CD4-positive, alpha-beta T cell treated with Interferon gamma for 1 hour (primary cell): ENCODE measurements at places on chromosomes 6 and 20.
A peak's percentile ranks its signal among the peaks of the same experiment; 100 is the strongest.

DNA sequence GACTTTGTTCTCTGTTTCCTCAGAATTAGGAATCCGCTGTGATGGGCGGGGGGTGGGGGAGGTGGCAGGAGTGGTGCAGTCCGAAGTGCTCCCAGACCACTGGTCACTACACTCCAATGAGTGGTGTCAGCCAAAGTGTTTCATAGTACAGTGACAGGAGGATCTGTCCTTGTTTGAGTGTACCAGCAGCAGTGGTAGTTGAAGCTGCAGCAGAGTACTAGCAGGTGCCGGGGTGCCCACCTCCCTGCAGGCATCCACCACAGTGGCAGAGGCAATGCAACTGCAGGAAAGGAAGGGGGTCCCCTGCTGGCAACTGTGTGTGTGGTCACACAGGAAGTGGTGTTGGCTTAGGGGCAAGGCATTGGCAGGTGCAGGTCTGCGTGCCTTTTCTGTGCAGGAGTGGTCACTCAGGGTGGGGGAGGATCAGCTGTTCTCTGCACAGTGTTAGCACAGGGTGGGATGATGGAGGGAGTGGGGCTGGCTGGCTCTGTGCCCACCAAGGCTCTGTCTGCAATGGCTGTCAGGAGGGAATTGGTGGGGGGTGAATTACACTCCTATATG lies 9.7 kb downstream of the HLA-DOB start:
- no peak for DNase-seq

DNA sequence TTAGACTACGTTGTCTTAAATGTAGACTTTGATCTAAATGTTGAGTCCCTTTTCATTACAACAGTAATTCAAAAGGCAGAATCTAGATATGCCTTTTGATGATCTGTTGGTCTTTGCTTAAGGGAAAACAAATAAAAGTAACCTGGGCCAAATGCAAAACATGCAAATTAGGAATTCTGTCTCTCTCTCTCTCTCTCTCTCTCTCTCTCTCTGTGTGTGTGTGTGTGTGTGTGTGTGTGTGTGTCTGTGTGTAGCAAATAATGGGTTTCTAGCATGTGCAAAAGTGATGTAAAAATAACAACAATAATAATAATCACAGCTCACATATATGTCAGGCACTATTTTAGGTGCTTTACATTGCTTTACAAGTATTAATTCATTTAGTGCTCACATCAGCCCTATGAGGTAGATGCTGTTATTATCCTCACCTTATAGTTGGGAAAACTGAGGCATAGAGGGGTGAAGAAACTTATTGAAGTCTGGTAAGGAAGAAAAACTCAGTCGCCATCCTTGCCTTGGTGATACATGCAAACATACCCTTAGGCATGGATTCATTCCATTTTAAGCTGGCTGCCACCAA lies 160.3 kb upstream of the ZNF217 start:
- no peak for DNase-seq

DNA sequence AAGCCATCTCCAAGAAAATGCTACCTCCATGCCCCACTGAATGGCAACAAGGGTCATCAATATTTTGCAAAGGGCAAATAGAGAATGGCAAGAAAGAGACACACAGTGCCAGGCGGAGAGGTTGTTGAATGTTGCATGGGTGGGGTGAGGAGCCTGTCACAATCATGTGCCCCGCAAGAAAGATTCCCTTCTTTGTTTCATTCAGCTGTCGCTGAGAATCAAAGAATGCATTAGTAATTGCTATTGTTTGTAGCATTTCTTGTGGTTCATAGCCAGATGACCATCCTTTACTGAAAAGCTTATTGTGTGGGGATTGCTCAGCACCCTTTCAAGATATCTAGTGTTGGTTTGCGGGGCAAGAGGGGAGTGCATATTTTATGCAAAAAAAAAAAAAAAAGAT lies 166.5 kb upstream of the QKI start:
- DNase-seq, result no peak

DNA sequence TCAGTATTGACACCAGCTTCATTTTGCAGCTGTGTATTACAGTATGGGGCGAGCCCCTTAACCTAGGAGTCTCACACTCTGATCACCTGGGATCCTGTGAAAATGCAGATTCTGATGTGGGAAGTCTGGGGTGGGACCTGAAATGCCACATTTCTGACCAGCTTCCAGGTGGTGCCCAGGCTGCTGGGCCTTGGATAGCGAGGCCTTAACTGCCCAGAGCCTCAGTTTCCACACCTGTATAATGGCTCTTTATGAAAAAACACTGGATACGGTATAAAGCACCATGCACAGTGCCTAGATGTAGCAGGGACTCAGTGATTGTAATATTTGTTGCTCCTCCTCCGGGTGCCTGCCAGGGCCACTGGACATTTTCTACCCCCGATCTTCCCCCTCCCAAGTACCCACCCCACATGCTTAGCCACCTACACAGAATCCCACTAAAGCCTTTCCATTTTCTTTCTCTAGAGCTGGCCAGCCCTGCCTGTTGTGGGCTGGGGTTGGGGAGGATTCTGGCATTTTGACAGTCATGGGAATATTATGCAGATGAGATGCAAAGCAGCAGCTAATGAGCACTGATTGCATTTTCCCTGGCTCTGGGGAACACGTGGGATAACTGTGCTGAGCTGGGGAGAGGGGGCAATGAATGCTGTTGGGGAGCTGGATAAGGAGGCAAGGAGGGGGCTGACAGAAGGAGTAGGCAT lies 44.8 kb downstream of the SPDEF start:
- no peak for DNase-seq

- no peak for DNase-seq
These were observed 10.2 kb upstream of the DEFB125 start for GRCh38 chr20:77231-77630.

DNA sequence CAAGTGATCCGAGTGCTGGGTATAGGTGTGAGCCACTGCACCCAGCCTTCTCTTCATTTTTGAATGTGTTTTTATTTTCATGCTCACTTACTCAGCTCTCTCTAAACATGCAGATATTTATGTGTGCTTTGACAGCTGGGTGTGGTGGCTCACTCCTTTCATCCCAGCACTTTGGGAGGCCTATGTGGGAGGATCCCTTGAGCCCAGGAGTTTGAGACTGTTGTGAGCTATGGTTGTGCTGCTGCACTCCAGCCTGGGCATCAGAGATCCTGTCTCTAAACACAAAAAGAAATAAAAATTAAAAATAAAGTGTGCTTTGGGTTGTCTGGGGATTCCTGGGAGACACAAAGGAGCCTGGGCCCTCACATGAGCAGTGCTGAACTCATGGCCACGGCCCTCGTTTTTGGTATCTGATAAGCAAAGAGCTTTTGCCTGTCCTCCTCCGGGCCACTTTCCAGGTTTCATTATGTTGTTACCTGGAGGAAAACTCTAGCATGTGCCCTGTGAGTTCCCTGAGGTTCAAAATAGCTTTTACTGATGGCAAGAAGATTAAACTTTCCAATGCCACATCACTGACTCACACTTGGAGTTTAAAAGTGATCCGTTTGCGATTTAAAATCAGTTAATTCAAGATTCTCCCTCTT lies 78.5 kb downstream of the CD164 start:
- no peak for DNase-seq

- DNase-seq, result no peak
These were observed 88.3 kb downstream of the CD24 start for GRCh38 chr6:106886081-106886843.

GRCh38 chr6:127775371-127775770 lies 125.5 kb downstream of the THEMIS start:
- no peak for DNase-seq

DNA sequence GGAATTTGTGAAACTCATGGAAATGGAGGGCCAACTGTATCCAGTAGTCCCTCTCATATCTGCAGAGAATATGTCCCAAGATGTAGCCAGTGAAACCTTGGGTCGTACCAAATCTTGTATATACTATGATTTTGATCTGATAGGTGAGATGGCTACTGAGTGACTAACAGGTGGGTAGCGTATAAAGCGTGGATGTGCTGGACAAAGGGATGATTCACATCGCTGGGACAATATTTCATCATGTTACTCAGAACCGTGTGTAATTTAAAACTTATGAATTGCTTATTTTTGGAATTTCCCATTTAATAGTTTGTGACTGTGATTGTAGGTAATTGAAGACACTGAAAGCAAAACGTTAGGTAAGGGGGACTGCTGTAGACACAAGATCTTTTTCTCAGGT lies 144.1 kb downstream of the SMAP1 start:
- no peak for DNase-seq

DNA sequence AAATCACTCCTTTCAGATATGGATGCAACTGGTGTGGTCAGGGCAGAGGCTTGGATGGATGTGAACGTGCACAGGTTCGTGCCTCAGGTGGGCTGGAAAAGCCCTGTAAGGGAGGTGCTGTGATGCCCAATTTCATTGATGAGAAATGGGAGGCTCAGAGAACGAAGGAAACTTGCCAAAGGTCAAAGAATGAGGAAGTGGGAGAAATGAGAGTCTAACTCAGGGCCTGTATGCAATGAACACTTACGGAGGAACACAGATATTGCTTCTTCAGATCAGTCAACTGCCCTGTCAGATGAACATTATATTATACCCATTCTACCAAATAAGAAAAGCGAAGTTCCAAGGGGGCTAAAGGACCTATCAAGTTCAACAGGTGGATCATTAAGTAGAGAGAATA lies 134.7 kb downstream of the RCAN2 start:
- no peak for DNase-seq

DNA sequence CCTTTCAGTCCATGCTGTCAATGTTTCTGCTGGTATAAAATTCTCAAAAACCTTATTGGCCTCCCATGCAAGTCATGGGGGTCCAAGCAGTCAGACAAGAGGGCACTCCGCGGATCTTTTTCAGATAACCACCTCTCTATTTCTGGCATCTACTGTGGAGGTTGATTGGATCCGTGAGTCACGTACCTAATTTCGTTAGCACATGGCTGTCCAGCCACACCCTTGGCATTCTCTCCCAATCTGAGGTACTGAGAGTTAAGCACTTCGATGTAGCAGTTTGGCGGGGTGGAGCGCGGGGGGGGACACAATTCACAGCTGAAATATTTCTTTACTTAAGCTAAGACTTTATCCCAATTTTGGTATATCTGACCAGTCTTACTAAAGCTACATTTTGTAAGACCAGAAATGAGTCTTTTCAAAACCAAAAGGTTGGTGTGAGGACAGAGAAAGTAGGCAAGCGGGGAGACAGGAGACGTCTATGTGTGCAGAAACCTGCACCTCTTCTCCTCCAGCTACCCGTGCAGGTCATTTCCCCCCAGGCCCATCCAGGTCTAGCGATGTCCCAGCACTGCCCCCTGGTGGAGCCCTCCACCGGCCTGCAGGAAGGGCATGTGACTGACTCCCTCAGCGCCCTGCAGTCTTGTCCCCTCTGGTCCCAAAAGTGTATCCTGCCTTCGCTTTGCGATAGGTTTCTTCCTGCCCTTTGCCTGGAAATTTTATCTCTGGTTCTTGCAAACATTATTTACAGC lies 113.1 kb downstream of the ADAT2 start:
- peak; percentile 12 for DNase-seq

DNA sequence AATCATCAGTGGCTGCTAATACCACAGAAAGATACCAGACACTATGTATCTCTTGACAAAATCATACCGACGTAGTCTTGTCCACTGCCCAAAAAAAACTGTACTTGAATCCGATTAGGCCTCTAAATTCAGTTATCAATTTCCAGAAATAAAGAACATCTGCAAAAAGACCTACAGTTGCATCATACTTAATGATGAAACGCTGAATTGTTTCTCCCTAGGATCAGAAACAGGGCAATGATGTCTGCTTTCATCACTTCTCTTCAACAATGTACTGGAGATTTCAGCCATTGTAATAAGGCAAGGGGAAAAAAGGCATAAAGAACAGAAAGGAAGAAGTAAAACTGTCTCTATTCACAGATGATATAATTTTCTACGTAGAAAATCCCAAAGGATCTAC lies 152.0 kb downstream of the TASP1 start:
- DNase-seq, result no peak

DNA sequence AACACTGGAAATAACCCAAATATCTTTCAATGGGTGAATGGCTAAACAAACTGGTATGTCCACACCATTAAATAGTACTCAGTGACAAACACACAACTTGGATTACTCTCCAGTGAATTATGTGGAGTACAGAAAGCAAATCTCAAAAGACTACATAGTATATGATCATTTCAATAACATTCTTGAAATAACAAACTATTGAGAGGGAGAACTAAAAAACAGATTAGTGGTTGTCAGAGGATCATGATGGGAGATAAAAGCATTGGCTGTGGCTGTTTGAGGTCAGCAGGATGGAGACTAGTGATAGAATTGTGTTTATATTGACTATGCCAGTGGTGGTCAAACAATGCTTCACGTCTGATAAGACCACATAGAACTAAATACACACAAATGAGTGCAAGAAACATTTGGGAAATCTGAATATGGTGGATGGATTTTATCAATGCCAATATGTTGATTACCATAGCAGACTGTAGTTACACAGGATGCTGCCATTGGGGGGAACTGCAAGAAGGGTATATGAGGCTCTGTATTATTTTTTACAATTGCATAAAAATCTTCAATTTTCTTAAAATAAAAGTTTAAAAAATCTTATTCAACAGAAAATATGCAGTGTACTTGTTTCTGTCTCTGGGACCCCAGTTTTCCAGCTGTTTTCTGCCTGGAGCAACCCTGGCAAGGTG lies 242.0 kb downstream of the TBXT start:
- no peak for DNase-seq

- no peak for DNase-seq
These were observed 37.1 kb downstream of the OTOR start for GRCh38 chr20:16785226-16785625.

DNA sequence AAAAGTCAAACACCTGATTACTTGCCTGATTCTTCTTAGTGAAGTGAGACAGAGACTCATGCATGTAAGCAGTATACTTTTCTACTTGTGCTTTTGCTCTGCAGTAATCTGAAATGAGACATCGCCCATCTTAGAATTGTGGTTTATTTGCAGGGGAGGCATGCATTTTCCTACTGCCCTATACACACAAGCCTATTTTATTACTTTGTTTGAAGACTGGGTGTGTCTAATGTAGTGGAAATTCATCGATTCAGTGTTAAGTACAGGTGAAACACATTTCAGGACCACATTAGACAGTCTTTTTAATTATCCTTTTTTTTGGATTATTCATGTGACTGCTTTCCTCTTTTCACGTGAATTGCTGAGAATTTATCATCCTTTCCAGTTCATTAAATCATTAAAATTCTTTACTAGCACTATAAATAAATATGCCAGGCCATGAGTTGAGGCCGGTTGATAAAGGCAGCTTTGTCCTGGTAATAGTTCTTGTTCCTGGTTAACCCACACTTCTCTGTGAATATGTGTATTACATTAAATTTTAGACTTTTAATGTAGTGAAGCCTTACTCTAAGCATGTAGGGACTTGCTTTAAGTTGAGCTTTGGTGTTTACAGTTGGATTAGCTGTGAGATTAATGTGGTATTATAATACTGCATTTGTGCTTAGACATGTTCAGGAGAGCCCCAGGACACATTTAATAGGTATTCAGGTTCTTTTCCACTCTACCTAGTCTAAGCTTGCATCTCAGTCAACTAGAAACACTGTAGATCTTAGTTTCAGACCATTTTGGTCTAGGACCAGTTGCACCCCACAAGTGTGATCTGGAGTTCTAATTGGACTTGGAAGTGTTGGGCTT lies 10.8 kb upstream of the BTBD3 start:
- no peak for DNase-seq

- DNase-seq, result peak; percentile 18
These were observed 723 bp upstream of the ARID1B start for GRCh38 chr6:156776470-156776839.

- no peak for DNase-seq
These were observed 429.9 kb upstream of the ARID1B start for GRCh38 chr6:156347246-156347645.
